Sigmoid colon (tissue), 7 donors: ENCODE measurements at places on chromosomes 13 and 19. TPM values are rescaled to one million over a fixed set of nuclear protein-coding genes. Genes with fewer than 3 reads are reported as not detected.

Gene KLK14
- not detected for total RNA-seq

Gene ZIK1
- 5.4 TPM for total RNA-seq

Gene BRCA2
- total RNA-seq, result 0.55 TPM

Gene ZNF560
- total RNA-seq, result not detected

Gene ZNF837
- 0.66 TPM for total RNA-seq

Gene UBXN6
- 50.5 TPM for total RNA-seq

Gene CAMSAP3
- total RNA-seq, result 0.28 TPM

Gene FRY
- 118 TPM for total RNA-seq

Gene LILRB3
- 12.5 TPM for total RNA-seq

Gene DIS3
- total RNA-seq, result 20.4 TPM

DNA sequence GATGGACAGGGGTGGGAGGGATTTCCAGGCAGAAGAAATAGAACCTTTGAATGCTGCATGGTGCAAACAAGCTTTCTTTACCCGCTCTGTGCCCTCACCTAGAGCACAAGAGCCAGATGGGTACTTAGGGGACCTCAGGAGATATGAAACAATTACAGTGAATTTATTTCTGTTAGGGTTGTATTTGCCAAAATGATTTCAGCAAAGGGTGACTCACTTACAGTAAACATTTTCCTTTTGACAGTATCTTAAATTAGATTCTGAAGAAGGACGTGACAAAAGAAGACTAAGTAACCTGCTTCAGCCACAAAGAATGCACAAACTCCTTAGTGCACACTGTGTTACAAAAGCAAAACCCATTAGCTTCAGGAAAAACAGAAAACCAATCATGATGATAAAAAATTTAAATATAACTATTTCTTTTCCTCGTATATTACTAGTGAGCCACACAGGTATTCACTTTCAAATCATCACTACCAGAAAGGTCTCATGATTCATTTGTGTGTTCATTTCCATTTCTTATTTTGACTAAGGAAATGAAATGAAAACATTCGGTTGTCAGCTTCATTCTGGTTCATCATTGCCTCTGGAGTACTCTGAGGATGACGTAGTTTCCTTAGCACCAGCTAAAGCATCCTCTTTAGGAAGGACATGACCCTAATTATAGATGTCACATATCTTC lies 158.8 kb downstream of the NHLRC3 start:
- no peak for DNase-seq

DNA sequence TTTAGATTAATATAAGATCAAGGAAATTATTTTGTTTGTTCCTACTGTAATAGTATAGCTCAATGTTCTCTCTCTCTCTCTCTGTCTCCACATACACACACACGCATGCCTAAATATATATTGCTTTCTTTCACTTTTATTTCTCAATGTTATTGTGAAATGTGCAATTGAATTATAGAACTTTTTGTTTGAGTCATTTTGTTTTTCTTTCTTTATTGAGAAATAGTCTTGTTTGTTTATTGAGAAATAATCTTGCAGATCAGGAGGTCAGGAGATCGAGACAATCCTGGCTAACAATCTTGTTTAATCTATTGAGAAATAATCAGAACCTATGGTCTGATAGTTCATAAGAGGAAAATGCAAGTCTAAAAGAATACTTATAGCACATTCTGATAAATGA lies 1581.3 kb downstream of the EFNB2 start:
- DNase-seq, result no peak

DNA sequence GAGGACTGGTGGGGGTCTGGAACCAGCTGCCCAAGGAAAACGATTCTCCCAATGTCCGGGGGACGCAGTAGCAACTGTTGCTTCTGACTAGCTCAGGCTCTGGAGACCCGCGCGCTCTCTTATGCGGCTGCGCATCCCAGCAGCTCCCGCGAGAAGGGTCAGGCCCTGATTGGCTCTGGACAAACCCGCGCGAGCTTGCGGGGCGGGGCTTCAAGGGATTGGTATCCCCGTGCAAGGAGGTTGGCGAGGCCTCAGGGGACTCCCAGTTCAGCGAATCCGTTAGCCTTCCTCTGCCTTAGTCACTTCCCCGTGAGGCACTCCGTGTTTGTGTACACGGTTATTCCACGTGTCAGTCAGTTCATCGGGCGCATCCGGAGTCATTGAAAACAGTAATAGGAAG lies 20.2 kb downstream of the SIGLECL1 start:
- no peak for DNase-seq

- no peak for DNase-seq
These were observed 3.8 kb upstream of the LILRA5 start for GRCh38 chr19:54316746-54317107.

GRCh38 chr19:17943274-17944221 lies 10.7 kb downstream of the CCDC124 start:
- DNase-seq, result no peak

DNA sequence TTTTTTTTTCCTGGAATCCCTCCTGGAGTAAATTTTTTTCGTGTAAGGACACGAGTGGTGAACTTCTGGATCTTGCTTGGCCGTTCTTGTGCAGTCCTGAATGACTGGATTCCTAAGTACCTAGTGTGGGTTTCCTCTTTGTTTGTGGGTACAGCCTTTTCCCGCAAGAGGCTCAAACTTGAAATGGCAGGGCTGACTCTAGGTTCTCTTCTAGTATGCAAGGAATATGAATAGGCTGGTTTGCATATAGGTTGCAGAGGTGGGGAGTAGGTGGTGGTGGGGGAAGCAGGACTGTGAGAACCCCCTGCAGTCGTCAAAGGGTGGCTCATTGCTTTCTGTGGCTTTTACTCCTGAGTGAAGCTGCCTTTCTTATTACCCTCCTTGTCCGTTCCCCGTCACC lies 13.6 kb downstream of the UBAC2 start:
- DNase-seq, result no peak

DNA sequence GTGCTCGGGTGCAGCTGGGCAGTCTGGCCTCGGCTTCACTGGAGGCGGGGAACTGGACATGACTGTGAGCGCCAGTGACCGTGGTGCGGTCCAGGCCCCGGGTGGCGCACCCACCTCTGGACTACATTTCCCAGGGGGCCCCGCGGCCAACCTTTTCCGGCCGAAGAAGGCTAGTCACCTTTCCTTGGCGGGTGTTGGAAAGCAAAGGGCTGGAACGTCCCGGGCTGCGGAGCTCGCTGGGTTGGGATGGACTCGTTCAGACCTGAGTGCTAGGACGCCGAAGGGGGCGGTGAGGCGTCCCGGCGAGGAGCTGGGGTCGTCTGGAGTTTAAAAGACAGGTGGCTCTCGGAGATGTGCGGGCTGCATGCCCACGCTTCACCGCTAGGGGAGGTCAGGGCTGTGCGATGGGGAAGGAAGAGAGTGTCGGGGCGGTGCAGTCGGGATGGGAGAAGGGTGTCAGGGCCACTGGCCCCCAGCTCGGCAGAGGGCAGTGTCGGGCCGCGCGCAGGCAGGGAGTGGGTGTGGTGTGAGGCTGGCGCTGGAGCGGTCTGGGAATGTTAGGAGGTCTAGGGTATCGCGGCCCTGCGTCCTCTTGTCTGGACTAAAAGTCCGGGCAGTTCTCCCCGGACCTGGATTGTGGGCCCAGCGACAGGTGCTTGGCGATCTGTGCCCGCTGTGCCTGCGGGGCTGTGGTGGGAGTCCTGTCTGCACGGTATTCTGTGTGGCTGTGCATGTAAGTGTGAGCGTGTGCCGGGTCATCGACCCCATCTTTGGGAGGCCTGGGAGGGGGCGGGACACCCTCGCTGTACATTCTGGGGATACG lies 57.1 kb downstream of the ZNF568 start:
- peak; percentile 92 for DNase-seq
